Activated naive CD4-positive, alpha-beta T cell treated with anti-CD3 and anti-CD28 coated beads for 36 hours (primary cell): ENCODE measurements at places on chromosomes 6 and 20.

- peak; percentile 76 for DNase-seq
Observed at GRCh38 chr20:58233881-58234528, 5.6 kb upstream of the ANKRD60 start.

DNA sequence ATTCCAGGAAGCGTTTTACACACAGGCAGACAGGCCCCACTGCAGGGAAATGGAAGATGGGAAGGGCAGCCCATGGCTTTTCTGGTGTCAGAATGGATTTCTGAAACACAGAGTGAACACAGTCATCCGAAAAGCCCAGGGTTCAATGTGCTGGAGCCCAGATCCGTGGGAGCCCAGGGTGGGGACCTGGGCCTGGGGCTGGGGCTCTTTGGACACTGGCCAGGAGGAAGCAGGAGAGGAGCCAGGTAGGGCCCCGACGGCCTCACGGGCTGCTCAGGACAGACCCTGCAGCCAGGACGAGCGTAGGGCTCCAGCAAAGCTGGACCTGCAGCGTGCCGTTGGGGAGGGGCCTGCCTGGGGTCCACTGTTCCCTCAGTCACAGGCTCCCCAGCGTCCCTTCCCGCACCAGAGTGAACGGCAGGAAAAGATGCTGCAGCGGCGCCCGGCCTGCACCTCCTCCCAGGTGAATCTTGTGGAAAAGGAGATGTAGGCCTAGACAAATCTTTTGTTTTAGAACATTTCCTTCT lies 24.3 kb upstream of the LSM14B start:
- DNase-seq = no peak

DNA sequence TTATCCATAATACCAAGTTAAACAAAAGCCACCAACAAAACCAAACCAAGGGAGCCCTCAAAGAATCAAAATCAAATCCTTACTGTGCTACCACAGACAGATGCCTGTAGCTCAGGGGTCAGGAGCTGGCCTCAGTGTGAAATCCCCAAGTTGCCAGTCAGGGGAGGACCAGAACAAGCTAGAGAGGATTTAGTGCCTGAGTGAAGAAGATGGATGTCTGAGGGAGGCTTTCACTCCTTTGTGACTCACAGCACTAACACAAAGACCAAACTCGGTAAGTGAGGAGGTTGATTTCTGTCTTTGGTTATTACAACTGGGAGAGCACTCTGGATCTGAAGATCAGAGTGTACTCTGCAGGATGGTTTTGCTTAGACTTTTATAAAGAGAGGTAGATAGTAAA lies 189.9 kb upstream of the ZNF184 start:
- no peak for DNase-seq

GRCh38 chr6:49462599-49462926 lies 490 bp downstream of the MMUT start:
- no peak for DNase-seq
